Activated CD4-positive, CD25-positive, alpha-beta regulatory T cell treated with anti-CD3 and anti-CD28 coated beads, Interleukin-2, amount 50 U/mL, for 16 hours (primary cell): ENCODE measurements at places on chromosomes 7 and 10.
A peak's percentile ranks its signal among the peaks of the same experiment; 100 is the strongest.

DNA sequence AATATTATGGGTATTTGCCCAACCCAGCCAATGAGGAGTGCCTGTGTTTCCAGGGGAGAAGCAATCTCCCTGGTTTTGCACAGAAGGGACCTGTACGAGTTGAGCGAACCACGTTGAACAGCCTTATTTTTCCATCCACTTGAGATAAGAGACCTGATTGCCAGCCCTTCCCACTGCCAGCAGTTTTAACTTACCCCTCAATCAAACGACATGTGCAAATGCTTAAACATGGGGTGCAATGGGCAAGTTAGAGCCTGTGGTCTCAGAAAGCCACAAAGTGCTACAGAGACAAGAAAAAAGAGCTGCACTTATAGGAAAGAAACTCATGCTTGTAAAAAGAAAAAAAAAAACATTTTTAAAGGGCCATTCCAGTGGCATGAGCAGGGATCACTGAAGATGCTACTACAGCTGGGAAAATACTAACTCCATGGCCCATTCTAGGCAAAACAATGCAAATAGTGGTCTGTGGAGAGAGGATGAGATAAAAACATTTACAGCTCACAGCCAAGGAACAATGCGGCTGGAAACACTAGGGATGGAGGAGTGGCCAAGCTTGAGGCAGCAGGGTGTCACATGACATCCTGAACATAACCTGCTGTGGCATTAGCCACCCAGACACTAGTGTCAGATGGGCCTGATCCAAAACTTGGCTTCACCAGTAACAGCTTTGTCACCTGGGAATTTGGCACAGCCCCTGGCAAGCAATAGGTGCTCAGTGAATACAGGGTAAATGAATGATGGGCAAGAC is 162.8 kb downstream of the ELMO1 start:
- DNase-seq = no peak

DNA sequence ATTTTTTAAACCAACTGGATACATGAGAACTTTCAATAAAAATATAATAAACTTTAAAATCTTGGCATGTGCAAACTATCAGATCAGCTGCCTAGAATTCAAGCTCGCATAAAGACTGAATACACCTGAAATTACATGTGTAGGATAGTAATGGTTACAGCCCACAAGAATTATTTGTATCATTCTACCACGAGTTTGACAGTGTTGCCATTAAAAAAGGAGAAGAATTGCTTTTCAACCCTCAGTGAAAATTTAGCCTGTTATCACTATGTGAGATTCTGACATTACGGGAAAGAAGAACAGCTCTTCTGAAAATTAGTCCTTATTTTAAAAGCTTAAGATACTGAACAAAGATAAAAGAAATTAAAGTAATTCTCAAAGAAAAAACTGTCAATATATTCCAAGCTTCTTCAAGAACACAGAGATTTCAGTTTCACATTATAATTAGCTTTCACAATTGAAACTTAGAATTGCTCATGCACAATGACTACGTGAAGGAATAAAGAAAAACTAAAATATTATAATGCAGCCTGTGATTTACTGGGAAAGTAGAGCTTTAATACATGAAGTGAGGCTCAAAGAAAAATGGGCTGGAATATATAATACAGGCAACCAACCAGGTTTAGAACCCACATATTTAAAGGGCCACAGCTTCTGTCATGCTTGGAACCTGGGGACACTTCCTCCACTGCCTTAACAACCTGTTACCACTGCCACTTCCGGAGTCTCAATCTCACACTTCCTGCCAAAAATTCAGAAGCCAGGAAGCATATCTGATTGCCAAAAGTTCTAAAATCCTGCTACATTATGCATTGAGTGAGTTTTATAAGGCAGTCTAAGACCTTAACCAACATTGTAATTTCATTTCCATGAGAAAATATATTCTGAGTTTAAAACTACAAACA is 23.2 kb downstream of the TPK1 start:
- no peak for DNase-seq

- DNase-seq = no peak
These were observed 173.8 kb upstream of the HABP2 start for GRCh38 chr10:113379091-113379490.

GRCh38 chr7:30162622-30163124 is 27.9 kb downstream of the MTURN start:
- no peak for DNase-seq

DNA sequence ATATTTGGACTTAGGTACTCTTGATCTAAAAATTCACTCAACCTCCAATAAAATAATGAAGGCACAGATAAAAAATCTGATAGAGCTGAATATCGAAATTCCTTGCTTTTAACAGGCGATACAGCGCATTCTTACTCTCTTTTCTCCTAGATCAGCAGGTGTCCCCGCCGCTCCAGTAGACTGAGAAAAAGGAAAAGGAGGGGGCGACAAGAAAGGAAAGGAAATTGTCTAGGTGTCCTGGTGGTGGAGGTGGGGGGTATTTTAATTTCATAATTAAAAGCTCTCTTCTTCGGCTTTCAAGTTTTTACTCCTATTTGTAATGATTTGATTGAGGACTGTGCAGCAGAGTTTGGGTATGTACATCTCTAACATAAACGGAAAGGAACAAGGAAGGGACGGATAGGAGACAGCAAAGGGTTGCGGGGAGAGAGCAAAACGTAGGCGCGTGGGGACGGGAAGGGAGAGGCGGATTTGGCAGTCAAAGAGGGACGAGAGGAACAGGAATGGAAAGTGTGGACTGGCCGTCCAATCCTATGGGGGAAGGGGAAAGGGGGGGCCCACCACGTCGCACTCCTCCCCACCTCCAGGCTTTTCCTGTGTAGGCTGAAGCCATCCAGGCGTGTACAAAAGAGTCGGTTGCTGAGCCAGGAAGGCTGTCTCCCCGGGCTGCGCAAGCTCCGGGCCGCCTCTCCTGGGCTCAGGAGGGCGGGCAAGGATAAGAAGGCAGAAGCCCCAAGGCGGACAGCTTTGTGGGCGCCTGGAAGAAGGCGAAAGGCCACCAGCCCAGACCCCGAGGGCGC is 875 bp upstream of the HECTD2 start:
- no peak for DNase-seq

GRCh38 chr7:11690395-11690794 is 141.6 kb downstream of the THSD7A start:
- no peak for DNase-seq

- DNase-seq = no peak
These were observed at the start of gene FGFR2 for GRCh38 chr10:121598263-121599249. TSS of gene FGFR2 (minus strand) at chr10:121598444. CDS start at chr10:121593817, 4,627 bp downstream.

DNA sequence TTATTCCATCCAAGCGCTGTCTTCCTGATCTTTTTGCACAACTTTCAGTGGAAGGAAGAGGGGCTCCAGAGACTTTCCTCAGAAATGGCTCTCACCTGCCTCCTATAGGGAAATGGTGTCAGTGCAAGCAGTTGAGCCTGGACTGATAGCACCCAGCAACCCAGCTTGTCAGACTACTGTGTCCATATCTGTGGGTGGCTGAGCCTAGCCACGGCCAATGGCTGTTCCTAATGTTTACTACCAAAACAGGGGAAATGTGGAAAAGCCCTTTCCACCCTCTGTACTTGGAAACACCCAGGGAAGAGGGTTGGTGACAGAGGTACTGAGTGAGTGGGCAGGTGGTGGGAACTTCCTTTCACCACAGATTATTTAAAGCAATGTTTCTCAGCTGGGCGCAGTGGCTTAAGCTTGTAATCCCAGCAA is 4.3 kb upstream of the YKT6 start:
- no peak for DNase-seq

GRCh38 chr7:69169386-69169785 is 428.9 kb upstream of the AUTS2 start:
- DNase-seq = no peak

- DNase-seq = no peak
These were observed 74.2 kb downstream of the MINPP1 start for GRCh38 chr10:87578842-87579401.

DNA sequence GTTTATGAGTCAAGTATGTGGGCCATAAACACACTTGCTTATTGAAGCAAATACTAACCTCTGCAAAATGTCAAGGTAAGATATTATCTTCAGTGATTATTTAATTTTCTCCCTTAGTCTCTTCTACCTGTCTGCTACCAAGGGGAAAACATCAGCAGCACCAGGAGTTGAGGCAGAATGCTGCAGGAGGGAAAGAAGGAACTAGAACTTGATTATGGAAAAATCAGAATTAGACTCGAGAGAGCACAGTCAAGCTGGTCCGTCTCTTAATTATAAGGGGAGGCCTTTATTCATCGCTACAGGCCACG is 4.9 kb upstream of the ZFYVE27 start:
- no peak for DNase-seq

GRCh38 chr7:150447966-150448788 is 2.3 kb upstream of the GIMAP8 start:
- DNase-seq = no peak

- DNase-seq = no peak
These were observed 8.7 kb downstream of the NCAPG2 start for GRCh38 chr7:158695726-158696452.

DNA sequence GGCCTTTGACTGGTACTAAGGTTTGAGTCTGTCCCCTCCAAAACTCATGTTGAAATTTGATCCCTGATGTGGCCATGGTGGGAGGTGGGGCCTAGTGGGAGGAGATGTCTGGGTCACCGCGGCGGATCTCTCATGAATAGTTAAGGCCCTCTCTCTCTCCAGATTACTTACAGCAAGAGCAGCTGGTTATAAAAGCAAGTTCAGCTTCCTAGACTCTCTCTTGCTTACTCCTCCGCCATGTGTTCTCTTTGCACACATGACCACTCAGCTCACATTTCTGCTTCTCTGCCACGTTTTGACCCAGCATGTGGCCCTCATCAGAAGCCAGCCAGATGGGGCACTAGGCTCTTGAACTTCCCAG is 29.9 kb upstream of the ZMIZ1 start:
- no peak for DNase-seq

DNA sequence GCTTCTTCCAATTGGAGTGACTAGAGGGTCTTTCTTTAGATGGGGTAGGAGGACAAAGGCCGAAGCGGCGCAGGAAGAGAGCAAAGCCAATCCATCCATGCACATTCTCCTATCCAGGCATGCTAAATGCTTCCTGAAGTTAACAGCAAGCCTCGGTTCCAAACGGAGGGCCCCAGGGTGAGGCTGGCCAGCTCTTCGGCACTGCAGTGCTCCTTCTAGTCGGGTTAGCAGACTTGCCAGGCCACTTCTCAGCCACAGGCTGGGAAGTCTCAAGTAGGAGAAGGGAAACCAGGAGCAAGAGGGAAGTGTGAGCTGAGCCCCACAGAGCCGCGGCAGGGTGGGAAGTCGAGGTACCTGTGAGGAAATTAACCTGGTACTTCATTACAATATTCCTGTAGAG is 253.8 kb upstream of the INHBA start:
- no peak for DNase-seq

GRCh38 chr7:44750921-44751571 is 2.4 kb downstream of the ZMIZ2 start:
- DNase-seq = peak; percentile 18

DNA sequence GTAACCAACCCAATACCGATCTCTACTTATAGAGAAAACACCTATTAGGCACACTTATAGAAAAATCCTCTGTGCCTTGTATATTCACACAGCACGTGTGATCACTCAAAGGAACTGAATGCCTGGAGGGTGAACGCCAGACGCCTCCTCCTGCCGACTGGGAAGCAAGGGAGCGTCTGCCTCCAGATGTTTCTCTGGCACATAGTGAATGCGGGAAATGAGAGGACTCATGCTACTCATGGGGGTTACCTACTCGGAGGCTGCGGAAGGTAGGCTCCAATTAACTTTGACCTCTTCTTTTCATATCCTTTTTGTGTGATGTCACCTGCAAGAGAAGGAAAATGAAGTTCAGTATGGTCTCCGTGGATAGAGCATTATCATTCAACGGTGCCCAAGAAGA is 203.3 kb downstream of the DIP2C start:
- DNase-seq = no peak

- no peak for DNase-seq
These were observed 88.9 kb downstream of the ATE1 start for GRCh38 chr10:121838931-121839330.

DNA sequence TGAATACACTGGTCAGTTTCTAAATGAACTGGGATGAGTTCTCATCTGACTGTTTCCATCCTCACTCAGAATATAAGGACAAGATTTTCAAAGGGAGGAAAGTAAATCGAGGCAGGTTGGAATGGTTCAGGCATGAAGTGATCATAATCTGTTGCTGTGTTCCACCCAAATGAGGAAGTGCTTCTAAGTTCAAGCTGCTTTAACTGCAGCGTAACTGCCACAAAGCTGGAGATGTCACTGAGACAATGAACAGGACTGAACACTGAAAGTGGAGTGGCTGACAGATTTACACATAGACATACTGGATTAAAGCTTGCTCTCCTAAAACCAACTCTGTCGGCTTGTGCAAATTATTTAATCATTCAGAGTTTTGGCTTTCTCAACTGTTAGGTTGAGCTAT is 66.6 kb downstream of the GPR37 start:
- DNase-seq = no peak

GRCh38 chr10:103990121-103990520 is 23.2 kb downstream of the SLK start:
- DNase-seq = no peak

- DNase-seq = no peak
These were observed 267.2 kb upstream of the LRGUK start for GRCh38 chr7:133859871-133860450.

DNA sequence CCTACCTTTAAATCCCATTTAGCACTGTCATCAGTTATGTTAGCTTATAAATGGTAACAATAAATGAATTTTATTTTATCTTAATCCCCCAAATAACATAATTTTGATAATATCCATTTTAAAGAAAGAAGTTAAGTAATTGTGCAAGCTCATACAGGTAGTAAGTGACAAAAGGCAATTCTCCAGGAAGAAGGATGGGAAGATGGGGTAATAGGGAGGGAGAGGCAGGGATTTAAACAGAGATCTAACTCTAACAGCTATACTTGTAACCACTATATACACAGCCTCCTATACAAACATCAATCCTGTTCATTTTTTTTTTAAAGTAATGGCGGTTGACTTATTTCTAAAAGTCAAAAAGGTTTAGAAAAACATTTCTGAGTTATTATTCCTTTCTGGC is 119.4 kb downstream of the SGMS1 start:
- no peak for DNase-seq

DNA sequence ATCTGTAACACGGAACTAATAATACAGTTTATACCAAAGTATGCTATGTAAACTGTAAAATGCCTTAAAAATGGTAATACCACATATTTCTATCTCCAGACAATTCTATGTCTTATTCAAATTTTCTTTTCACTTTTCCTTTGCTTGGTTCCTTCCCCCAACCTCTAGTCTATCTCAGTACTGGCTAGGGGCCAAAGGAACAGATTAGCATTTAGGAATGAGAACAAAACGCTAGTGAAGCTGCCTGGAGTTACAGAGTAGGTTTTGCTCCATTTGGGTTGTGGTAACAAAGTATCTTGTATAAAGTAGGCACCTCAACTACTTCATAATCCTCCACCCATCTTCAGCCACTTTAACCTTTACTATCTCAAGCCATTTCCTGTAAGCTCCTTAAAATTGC is 94.1 kb downstream of the HBP1 start:
- no peak for DNase-seq

DNA sequence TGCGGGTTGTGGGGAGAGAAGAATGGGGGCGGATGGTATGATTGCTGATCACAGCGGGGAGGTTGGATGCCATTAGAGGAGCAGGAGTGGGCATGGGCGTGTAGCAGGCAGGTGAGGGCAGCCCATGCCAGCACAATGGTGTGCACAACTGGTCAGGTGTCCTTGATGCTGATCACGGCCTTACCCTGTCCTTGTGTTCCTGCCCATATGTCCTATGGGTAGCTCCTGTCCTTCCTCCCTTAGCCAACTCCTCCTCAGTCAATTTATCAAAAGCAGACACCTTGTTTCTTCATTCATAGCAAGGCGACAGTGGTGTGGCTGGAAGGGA is 30.7 kb downstream of the WDR86 start:
- DNase-seq = no peak
